ENCODE measurements at places on chromosomes 16 and 17.

GRCh38 chr17:59812139-59812538, 80.6 kb downstream of the TUBD1 start:
- DNase-seq, result no peak

DNA sequence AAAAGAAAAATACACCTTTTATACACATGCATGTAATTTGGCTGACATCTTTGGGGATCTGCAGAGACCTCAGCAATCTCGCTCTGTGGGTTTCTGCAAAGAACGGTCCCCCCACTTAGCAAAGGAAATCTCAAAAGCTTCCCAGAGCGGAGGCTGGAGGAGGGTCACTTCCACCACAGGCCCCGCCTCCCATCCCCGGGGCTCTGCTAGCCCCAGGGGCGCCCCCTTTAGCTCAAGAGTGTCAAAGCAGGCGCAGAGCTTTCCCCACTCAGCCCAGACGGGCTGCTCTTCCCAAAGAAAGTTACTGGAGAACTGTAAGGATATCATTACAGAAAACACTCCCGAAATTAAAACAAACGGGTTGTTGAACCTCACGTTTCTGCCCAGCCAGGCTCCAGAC, 11.4 kb downstream of the SLC13A5 start:
- peak; percentile 40 for DNase-seq

DNA sequence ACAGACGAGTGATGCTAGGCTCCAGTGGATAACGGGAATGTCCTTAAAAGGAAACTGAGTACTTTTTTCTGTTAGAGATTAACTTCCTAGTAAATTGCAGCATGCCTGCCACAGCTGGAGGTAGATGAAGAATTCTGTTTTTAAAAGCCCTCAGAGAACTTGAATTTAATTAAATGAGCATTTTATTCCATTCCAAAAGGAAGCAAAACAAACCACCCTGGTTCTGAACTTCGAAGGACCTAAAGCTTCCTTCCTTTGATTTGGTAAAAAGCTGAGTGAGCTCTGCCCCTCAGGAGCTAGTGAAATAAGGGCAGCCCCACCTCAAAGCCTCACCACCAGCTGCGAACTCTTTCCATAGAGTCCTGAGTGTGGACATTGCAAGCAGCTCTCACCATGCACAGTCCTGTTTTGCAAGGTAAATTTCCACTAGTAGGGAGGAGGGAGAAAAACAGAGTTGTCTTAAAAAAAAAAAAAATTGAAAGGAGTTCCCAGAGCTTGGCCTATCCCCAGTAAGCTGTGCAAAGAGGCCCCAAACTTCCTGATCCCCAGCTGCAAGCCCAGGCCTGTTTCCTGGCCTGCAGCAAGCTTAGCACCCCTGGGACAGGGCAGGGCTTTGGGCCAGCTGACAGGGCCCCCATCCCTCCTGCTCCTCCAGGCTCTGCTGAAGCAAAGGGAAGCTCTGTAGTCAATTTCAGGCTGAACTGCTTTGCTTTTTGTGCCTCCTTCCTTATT, 11.2 kb downstream of the CHD9NB start:
- no peak for DNase-seq

DNA sequence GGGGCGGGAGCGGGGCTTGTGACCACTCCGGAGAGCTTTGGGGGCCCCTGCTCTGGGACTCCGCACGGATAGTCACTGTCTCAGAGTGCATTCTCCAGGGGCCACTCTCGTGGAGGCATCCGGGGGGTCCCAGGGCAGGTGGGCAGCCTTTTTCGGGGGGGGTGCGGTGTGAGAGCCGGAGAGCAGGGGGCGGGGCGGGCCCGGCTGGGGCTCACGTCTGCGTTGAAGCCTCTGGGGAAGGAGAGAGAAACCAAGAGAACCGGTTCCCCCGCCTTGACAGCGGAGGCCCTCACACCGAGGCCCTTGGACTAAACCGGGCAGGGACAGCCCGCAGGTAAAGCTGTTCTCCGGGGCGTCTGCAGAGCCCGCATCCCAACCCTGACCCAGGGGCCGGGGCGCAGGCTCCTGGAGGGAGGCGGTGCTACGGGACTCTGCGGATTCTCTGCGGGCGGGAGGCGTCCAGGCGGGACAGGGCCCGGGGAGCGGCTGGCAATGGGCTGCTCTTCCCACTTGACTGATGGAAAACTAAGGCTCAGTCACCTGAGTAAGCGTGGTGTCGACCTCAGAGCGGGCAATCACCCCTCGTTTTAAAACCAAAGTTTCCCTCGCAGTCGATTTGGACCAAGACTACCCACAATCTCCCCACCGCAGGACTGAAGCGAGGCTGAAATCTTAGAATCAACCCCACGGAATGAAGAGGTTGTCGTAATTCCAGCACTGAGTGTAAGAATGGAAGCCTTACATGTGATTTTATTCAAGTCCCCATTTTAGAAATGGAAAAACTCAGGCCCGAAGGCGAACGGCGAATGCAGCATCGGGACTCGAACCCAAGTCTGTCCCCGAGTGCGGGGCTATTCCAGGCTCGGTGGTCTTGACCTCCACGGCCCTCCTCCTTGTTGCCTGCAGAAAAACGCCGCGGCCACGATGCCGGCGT, 49.6 kb upstream of the AMZ2 start:
- DNase-seq, result no peak

GRCh38 chr17:64653325-64653984, 8.7 kb downstream of the SMURF2 start:
- DNase-seq, result no peak

DNA sequence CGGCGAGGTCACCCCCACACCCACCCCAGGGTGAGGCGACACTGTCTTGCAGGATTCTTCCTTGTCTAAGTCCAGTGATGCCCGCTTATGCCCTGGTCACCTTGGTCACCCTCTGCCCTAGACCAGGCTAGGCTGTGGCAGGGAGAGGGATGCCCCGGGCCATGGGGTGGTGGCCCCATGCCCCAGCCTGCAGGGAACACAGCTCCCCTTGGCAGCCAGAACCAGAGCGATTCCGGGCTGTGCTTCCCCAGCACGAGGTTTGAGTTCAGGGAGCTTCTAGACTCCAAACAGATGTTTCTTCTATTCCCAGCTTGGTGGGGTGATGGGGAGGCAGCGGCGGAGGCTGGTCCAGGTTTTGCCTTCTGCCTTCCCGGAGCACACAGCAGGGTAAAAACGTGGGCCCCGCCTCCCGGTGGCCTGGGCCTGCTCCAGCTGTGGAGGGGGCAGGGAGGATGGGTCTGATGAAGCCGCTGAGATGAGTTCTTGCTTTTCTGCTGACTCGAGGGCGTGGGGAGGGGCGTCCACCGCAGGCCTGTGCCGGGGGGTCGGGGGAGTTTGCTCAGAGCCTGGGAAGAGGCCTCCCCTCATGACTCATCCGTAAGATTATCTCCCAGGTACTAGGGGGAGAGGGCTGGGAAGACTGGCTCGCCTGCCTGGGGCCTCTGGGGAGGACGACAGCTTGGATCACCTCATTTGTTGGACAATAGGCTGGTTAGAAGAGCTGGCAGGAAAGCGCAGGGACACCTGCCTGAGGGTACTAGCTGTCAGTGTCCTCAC, 15.4 kb downstream of the SMTNL2 start:
- no peak for DNase-seq

DNA sequence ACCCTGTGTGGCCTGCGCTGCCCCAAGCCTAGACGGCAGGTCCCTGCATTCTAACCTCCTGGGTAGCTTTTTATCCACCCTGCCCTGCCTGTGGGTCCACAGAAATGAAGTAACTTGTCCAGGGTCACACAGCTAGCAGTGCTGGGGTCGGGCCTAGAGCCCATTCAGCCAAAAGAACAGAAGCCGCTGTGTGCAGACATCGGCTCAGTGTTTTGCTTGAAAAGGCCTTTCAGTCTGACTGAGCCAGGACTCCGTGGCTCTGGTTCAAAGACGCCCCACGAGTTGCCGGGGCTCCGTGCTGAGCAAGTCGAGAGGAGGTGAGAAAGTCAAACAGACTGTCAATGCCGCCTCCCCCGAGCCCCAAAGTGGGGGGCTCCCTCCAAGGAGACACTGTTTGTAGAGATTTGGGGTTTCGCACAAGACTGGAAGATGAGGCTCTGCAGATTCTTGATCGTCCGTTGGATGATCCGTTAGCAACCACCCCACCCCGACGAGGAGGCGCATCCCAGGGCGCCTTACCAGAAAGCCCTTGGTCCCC, 226.2 kb downstream of the NTN1 start:
- no peak for DNase-seq

DNA sequence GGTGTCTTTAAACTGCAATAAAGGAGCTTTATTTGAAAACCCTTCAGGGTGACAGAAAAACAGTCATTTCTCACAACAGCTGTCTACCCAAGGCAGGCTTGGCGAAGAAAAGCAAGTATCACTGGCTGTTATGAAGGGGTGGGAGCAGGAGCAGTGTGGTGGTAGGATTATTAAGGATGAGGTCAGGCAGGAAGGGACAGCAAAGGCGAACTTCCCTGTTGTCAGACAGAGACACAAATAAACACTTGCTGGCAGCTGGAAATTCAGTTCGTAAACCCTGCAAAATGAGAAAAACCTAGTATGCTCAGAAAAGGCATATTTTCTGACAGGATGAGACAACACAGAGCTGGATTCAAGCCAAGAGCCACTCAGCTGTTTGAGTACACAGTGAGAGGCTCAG, 416.3 kb upstream of the CDH5 start:
- no peak for DNase-seq

- no peak for DNase-seq
These were observed 2.7 kb downstream of the TOM1L1 start for GRCh38 chr17:54903375-54903774.

DNA sequence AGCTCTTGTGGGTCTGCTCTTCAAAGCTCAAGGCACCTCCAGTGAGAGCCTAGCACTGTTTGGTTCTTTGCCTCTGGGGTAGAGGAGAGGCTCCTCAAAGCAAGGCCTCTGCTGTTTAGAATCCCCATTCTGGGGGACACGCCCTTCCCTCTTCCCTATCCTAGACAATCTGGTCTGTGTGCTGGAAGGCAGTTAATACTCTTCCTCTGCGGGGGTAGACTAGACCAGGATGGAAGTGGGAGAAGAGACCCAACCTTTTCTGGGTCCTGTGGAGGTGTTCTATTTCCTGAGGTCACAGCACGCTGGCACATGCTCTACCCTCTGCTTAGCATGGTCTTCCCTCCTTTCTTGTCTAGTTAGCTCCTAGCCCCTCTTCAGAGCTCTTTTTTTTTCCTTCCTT, 7.7 kb downstream of the ERAL1 start:
- no peak for DNase-seq

GRCh38 chr17:58391302-58391984, 25.9 kb downstream of the RNF43 start:
- DNase-seq, result no peak

- DNase-seq, result no peak
These were observed 68.8 kb downstream of the ABR start for GRCh38 chr17:1110862-1111598.

DNA sequence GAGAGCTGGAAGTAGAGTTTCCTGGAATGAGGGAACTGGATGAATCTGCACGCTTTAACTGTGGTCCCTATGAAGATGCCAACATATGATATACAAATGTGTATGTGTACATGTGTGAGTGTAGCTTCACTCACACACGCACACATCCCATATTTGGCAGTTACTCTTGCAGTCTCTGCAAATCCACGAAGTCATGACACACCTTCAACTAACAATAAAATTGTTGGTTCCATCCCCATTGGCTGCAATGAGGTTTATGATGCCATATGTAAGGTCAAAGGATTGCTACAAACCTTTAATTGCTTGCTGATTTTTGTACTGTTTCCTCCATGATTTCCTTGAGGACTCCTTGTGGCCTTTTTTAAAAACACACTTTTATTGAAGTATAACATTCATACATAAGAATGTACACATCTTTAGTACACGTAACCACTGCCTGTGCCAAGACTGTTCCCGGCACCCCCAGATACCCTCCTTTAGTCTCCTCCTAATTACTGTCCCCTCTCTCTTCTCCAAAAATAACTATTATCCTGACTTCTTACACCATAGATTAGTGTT, 22.0 kb downstream of the MYO1D start:
- DNase-seq, result no peak

DNA sequence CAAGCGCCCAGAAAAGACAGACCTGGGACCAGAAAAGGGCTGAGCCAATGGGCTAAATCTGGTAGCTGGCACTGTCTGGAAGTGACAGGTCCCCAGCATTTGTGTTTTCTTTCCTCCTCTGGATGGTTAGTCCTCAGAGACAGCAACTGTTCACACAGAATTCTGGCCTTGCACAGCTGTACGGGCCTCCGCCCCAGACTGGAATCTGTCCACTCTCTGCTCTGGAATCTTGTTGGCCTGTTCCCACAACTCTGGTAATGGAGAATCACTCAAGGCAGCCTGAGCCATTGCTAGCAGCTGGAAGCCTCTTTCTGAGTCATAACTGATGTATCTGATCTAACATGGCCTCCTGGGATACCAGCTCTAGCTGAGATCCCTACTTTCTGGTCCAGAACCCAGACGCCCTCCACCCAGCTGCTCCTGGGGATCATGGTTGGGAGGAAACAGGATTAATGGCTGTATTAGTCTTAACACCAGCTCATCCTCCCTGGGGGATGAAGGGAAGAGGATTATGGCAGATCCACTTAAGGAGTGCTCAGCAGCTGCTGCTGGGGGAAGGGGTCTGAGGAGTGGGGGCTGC, 9.1 kb downstream of the ZNF668 start:
- DNase-seq, result no peak

- no peak for DNase-seq
These were observed 440.5 kb downstream of the SLC39A11 start for GRCh38 chr17:72651988-72652387.

DNA sequence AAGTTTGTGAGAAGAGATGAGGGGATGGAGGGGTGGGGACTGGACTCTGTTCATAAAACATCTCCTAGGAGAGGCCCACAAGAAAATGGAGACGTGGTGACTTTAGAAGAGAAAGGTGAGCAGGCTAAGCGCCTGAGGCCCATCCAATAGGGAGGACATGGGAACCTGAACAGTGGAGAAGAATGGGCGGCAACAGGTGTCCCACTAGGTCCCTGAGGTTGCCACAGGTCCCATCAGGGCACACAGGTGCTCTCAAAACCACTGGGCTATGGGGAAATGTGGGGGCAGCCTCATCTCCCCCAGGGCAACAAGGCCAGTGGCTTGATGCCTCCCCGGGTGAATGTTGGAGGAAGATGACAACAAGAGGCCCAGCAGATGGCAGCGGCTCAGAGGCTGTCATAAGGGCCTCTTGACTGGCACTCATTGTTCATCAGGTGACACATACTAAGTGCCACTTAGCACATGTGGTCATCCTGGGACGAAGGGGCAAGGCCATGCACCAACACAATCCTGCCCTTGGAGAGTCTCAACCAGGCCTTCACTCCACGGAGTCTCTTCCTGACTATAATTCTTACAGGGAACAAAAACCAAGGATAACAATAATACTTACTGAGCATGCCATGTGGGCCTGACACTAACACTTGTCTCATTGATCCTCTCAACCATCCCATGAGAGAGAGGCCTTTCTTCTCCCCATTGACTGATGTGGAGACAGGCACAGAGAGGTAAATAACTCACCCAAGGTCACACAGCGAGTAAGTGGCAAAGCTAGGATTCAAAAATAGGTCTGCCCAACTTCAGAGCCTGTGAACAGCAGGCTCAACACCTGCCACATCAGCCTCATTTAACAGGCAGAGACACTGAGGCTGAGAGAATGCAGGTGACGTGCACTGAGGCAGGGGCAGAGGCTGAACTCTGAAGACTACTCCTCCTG, 38.0 kb downstream of the CUEDC1 start:
- no peak for DNase-seq

DNA sequence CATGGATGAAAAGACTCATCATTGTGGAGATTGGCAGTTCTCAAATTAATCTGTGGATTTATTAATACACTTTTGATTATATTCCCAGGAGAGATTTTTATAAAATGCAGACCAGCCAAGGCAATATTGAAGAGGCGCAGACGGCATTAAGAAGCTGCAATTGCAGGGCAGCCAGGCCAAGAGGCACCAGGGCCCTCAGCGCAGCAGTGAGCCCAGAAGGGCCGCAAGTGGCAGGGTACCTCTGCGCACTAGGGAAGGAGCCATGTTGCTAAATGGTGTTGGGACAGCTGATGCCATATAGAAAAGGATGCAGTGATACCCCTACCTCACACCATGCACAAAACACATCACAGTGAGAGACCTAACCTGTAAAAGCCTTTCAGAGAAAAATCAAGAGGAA, 36.6 kb upstream of the CHMP6 start:
- no peak for DNase-seq
